ENCODE measurements at places on chromosomes 13 and 19. TPM values are rescaled to one million over a fixed set of nuclear protein-coding genes. Genes with fewer than 3 reads are reported as not detected.

- no peak for DNase-seq
Measured at GRCh38 chr13:112187527-112188297, 120.8 kb downstream of the SOX1 start.

The ZNF177 gene
- total RNA-seq = 1.0 TPM

The ZNF814 gene
- total RNA-seq = 24.5 TPM

- DNase-seq = peak; percentile 23
Measured at GRCh38 chr13:30049692-30050091, 199.3 kb upstream of the UBL3 start.

DNA sequence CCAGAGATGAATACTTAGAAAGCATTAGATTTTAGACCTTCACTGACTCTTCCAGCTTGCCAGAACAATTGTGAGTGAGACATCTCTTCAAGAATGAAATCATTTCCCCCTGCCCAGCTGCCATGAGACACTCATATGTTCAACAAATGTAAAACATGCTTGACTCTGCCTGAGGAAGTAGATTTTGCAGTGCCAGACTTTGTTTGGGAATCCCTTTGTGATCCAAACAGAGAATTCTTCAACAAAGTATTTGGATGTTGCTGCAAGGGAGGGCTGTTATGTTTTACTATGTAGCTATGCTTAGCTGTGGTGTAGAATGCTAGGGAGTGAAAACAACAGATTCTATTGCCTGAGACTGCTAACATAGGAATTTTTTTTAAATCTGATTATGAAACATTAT lies 416.4 kb downstream of the DCT start:
- no peak for DNase-seq

The KANK3 gene
- total RNA-seq = 1.1 TPM

The LILRB1 gene
- not detected for total RNA-seq

DNA sequence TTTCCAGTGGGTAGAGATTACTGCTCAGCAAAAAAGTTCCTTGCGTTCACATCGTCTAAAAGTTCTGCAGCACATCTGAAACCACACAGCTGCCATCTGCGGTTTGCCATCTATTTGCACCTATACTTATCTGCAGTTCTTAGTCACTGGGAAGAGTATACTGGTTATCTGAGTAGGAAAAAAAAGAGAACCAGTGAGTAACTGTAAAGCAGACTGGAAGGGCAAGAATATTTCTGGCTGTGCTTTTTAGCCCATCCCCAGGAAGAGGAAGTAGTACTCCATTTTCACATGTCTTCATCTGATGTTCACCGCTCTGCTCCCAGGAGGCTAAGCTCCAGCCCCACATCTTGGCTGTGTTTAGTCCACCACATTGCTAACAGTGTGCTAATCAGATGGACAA lies 35.6 kb downstream of the EFNB2 start:
- DNase-seq = peak; percentile 11

- no peak for DNase-seq
Measured at GRCh38 chr19:21603431-21604231, 98.2 kb downstream of the ZNF429 start.

DNA sequence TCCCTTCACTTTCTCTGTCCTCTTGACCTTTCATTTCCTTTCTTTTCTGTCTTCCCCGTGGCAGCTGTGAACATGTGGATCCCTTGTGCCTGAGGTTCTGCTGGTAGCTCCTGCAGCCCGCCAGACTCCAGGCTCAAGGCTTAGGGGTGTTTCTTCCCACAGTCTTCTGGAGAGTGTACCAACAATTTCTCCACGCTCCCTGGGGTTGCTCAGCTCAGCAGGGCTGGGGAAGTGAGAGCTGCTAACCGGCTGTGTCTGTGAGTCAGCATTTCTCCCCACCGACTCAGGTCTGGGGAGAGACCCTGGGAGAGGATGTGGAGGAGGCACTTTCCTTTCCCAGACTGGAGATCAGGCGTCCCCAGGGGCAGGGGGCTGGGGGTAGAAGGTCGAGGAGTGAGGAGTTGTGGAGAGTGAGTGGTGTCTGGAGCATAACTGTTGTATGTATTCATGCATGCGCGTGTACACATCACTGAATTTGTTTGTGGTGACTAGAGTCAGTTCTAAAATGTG lies 193.6 kb downstream of the KCNRG start:
- DNase-seq = peak; percentile 25

- no peak for DNase-seq
Measured at GRCh38 chr13:48486362-48486761, 46.5 kb downstream of the RCBTB2 start.

The KCTD4 gene
- not detected for total RNA-seq

- no peak for DNase-seq
Measured at GRCh38 chr19:19470579-19470978, 44.8 kb downstream of the TSSK6 start.

The BEST2 gene
- total RNA-seq = not detected

- DNase-seq = no peak
Measured at GRCh38 chr13:35838356-35838755, 292.8 kb downstream of the DCLK1 start.

DNA sequence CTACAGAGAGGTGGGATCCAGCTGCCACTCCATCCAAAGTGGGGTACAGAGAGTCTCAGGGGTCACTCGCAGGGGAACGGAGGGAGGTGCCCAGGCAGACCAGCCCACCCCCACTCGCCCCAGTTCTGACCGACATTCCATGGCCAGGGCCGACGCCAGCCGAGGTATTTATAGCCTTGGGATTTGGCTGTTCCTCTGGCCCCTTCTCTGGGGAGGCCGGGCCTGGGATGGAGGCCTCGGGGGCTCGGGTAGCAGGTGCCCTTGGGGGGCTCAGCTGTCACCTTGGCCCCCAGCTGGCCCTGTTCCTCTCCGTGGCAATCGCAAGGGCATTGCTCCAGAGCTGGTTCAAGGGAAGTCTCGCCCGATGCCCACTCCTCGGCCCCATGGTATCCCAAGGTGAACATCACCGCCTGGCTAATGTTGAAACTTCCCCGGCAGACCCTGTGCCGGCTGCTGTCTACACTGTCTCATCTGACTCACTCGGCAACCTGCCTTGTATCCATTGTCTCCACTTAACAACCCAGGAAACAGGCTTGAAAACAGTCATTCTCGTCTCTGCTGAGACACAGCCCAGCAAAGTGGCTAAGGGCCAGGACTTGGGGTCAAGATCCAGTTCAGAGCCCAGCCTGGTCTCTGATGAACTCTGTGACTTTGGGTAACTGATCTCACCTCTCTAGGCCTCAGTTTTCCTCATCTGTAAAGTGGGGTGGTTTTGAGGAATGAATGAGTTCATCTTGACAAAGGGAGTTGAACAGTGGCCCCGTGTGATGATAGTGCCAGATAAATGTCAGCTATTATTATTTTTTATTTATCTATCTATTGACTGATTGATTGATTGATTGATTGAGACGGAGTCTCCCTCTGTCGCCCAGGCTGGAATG lies 9.7 kb downstream of the PRKACA start:
- no peak for DNase-seq

- DNase-seq = no peak
Measured at GRCh38 chr13:39370048-39370447, 232.9 kb downstream of the LHFPL6 start.

The CLEC17A gene
- 2.4 TPM for total RNA-seq

DNA sequence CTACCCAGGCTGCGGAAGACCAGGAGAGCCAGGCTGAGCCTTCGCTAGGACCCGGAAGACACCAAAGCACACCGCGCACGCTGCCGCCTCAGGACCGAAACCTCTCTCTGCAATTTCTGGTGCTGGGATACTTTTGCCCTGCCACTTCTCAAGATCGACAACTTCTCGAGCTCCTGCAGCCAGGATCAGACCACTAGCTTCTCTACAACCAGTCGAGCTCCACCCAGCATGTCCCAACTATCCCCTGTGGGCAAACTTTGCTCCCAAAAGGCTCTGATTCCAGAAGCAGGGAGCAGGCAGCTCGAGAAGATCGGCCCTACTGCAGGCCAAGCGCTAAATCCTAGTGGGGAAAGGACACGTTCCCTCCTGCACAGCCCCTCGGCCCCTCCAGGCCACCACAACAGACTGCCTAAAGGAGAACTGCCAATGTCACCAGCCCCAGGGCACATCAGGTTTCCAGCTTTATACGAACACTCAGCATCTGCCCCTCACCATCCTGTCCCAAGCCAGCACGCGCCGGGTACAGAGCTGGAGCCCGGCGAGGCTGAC lies 979 bp downstream of the AKAP8 start:
- DNase-seq = peak; percentile 73

DNA sequence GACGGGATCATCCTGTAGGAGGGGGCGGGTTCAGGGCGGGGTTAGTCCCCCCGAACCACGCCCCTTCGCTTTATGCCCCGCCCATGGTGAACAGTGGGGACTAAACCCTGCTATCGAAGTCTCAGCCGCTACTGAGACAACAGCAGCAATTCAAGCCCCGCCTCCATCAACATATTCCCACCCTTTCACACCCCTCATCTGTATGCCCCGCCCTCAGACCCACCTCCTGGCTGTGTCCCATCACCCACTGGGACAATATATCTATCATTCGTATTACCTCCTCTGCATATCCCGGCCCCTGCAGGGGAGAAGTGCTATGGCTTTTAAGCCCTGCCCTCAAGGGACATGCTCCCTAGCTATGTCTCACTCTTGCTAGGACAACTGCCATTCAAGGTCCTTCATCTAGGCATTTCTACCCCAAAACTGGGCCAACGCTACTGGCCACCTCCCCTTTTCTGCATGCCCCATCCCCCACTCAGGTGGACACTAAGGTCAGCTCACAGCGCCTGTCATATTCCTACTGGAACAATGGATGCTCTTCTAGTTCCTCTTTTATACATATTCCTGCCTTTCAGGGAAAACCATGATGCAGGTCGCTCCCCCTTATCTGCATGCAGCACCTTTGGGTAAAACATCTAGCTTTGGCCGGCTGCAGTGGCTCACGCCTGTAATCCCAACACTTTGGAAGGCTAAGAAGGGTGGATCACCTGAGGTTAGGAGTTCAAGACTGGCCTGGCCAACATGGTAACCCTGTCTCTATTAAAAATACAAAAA lies 11.9 kb downstream of the LRFN1 start:
- no peak for DNase-seq

GRCh38 chr13:26457212-26457611 lies 100.3 kb upstream of the WASF3 start:
- DNase-seq = no peak

GRCh38 chr13:44908266-44908665 lies 81.0 kb downstream of the NUFIP1 start:
- no peak for DNase-seq

DNA sequence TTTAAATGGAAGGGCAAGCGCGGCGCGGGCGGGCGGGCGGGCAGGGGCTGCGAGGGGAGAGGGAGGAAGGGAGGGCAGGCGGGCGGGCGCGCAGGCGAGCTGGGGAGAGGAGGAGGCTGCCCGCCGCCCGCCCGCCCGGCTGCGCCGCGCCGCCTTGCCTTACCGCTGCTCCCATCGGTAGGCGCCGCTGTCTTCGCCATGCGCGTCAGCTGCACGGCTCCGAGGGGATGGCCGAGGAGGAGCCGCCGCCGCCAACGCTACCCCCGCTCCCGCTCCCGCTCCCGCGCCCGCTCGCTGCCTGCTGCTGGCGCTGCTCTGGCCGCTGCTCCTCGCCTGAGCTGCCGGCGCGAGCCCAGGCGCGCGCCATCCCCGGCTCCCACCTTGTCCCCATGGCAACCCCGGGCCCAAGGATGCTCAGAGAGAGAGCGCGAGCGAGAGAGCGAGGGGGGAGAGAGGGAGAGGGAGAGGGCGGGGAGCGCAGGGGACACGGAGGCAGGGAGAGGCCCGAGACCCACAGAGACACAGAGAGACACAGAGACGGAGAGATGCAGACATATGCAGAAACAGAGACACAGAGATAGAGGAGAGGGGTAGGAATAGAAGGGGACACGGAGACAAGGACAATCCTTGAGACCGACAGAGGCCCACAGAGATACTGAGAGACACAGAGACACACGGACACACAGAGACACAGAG lies 40.3 kb downstream of the DEDD2 start:
- DNase-seq = peak; percentile 88

GRCh38 chr13:88005188-88005587 lies 334.0 kb downstream of the SLITRK5 start:
- no peak for DNase-seq

The POU4F1 gene
- total RNA-seq = 0.26 TPM

The IGFL1 gene
- not detected for total RNA-seq

The URAD gene
- not detected for total RNA-seq

GRCh38 chr13:40043764-40044163 lies 388.3 kb downstream of the COG6 start:
- no peak for DNase-seq

DNA sequence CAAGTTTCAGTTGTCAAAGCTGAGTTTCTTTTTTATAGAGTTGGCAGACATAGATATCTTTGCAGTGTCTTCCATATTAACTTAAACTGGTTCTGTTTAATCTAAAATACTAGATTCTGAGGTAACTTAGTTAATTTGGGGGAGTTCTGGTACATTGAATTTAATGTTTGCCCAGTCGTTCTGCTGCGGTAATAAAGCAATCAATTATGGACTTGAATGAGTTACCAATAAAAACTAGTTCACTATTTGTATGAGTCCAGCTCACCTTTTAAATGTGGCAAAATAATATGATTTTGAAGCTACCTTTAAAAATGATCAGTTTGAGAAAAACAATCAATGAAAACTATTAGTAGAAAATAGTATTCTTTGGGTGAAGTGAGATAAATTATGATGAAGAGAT lies 90.2 kb downstream of the LMO7 start:
- DNase-seq = no peak

- DNase-seq = peak; percentile 38
Measured at GRCh38 chr19:34317311-34317927, 47.6 kb upstream of the GPI start.

The ZNF470 gene
- 5.6 TPM for total RNA-seq

The SPRED3 gene
- total RNA-seq = 4.5 TPM

DNA sequence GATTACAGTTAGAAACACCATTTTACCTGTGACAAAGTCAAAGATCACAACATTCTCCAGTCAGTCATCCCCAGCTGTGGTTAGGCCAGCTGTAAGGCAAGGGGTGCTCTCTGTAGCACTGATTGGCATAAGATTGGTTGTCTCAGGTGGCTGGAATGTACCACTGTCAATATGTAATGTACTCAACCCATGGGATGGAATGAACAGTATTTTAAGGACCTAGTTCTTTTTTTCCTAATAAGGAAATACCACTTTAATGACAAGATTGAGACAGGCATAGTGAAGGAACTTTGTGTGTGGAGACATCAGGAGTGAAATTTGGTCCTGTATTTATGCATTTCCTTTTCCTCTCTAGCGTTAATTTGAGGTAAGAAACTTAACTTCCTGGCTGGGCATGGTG lies 310.7 kb downstream of the ITGBL1 start:
- DNase-seq = no peak

DNA sequence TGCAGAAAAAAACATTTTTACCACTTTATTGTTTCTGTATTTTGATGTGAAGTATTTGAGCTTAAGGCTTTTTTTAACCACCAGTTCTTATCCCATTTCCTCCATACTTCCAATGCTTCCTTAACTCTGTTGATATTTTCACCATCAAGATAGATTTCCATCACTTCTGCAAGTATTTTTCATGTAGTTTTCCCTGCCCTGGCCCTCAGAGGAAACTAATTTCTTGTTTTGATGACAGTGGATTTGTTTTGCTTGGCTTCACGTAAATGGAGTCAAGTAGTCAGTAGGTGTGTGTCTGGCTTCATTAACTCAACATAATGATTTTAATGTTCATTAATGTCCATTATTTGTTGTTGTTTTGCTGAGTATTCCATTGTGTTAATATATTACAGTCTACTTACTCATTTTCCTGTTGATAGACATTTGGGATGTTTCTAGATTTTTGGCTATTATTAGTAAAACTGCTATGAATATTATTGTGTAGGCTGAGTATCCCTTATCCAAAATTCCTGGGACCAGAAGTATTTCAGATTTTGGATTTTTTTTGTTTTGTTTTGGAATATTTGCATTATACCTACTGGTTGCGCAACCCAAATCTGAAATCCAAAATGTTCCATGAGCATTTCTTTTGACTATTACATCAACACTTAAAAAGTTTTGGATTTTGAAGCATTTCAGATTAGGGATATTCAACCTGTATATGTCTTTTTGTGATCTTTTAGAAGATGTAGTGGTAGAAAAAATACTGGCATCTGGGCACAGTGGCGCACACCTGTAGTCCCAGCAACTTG lies 23.3 kb downstream of the ZNF582 start:
- DNase-seq = no peak
